Activated CD4-positive, CD25-positive, alpha-beta regulatory T cell treated with anti-CD3 and anti-CD28 coated beads, Interleukin-2, amount 50 U/mL, for 16 hours (primary cell): ENCODE measurements at places on chromosomes 13 and 19.
A peak's percentile ranks its signal among the peaks of the same experiment; 100 is the strongest.

DNA sequence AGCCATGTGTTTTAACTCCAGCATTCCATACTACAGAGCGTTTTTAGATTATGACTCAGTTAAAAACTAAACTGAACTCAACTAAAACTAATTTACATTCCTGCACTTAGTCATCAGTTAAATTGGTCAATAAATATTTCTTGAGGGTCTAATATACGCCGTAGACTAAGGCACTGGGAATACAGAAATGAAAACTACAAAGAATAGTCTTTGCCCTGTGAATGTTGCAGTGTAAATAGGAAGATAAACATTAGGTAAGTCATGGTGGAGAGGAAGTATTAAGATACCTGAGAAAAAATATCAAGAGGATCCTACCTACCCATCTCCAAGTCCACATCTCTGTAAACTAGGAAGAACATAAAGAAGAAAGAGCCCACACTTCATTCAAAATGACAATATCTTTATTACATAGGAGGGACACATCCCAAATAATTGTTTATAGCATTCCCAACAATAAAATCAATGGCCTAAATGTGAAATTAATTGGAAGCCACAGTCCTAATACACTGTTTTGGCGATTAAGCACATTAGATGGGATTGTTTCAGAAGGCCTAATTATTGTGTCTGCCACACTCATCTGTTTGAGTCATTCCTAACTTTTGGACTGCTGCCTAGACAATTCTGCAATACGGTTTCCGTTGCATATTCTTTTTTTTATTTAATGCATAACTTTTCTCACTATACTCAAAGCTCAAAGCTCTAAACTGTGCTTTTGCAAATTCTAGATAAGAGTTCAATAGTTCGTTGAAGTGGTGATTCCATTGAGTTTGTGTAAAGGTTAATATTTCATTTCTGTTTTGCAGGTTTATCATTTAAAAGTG, 52.9 kb downstream of the MBNL2 start:
- no peak for DNase-seq

GRCh38 chr13:102071711-102072110, 330.1 kb downstream of the FGF14 start:
- DNase-seq, result no peak

- DNase-seq, result peak; percentile 95
Measured at GRCh38 chr19:15418579-15419412, at the start of gene AKAP8L. AKAP8L (minus strand) TSS chr19:15418988; CDS start chr19:15418923, 65 bp downstream.

DNA sequence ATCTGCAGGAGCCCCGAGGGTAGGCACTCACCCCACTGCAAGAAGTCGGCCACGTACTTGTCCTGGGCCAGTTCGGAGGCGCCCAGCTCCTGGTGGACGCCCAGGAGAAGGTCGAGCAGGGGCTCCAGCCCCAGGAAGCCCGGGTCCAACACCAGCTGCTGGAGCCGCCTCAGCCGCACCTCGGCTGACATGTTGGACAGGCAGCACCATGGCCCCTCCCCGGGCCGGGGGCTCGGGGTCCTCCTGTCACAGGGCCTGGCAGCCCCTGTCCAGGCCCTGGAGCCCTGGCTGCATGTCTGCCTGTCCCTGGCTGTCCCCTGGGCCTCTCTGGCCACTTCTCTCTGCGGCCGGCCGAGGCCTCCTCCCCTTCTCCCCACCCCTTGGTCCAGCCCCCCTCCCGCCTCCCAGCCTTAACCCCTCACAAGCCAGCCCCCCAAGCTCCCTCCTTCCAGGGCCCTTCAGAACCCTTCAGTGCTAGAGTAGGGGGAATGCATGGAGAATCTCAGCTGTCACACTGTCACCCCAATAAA, at the start of gene DMPK:
DMPK (minus strand) TSS at position 329 of the 530 bp plus-strand sequence; CDS start at position 191, 138 bp downstream.
- no peak for DNase-seq

DNA sequence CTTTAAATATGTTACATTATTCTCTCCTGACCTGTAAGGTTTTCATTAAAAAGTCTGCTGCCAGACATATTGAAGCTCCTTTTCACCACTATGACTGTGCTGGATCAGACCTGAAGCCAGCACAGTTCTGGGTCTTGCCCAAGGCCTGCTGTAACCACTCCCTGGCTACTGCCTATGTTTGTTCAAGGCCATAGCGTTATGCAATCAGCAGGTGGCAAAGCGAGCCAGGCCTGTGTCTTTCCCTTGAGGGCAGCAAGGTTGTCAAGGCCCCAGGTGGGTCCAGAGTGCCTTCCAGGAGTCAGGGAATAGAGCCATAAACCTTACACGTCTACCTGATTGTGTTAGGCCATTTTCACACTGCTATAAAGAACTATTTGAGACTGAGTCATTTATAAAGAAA, 496.8 kb upstream of the PCDH9 start:
- no peak for DNase-seq

- no peak for DNase-seq
Measured at GRCh38 chr13:29939158-29939557, 88.7 kb upstream of the UBL3 start.

DNA sequence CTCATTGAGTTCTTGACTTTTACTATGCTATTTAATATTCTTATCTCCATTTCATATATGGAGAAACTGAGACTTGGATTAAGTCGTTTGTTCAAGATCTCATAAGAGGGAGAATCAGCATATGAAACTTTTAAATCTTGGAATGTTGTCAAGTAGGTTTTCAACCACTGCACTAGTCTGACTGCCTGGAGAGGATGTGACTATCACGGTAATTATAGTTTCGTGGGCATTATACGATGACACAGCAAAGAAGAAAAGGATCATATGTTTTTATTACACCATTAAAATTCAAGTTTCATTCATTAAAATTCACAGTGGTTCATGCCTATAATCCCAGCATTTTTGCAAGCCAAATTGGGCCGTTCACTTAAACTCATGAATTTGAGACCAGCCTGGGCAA, 555.2 kb downstream of the SLITRK1 start:
- DNase-seq, result no peak

GRCh38 chr19:38543807-38544568, 73.8 kb downstream of the MAP4K1 start:
- DNase-seq, result no peak

GRCh38 chr13:33740134-33740538, 77.8 kb upstream of the RFC3 start:
- DNase-seq, result no peak
